Dorsolateral prefrontal cortex (tissue), 122 donors: ENCODE measurements at places on chromosomes 3 and 15. TPM values are rescaled to one million over a fixed set of nuclear protein-coding genes. Genes with fewer than 3 reads are reported as not detected.

- DNase-seq, result no peak
Measured at GRCh38 chr3:181966393-181966792, 254.7 kb downstream of the SOX2 start.

DNA sequence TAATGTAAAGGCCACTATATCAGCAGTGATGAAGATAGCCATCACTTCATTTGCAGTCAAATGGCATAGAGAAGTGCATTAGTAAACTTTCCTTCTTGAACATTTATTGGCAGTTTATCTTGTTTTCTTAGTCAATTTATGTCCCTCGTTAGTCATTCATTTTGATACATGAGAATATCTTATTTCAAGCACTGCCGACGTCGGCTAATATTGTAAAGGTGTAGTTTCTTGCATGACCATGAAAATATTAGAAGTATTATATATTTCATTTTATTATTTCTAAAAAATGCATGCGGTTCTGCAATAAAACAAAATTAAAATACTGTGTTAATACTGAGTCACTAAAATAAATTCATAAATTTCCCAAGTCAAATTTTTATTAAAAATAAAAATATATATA is 751.6 kb upstream of the ROBO1 start:
- no peak for DNase-seq

Gene AVEN
- 9.1 TPM for total RNA-seq

Gene MON1A
- 24.6 TPM for total RNA-seq

DNA sequence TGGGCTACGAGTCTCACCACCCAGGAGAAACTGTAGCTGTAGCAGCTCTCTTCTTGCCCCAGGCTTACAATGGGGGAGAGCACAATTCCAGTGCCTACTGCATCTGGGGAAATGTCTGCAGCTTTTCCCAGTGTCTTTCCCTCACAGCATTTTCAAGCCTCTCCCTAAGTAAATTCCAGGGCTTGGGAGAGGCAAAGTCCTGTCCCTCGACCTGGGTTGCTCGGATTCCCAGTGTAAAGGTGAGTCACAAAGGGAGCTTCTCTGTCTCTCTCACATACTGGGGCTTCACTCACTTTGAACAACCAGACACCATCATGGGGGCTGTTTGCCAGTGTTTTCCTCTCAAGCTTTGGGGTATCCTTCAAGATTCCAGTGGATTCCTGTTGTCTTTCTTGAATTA is 689.4 kb upstream of the NAALADL2 start:
- no peak for DNase-seq

DNA sequence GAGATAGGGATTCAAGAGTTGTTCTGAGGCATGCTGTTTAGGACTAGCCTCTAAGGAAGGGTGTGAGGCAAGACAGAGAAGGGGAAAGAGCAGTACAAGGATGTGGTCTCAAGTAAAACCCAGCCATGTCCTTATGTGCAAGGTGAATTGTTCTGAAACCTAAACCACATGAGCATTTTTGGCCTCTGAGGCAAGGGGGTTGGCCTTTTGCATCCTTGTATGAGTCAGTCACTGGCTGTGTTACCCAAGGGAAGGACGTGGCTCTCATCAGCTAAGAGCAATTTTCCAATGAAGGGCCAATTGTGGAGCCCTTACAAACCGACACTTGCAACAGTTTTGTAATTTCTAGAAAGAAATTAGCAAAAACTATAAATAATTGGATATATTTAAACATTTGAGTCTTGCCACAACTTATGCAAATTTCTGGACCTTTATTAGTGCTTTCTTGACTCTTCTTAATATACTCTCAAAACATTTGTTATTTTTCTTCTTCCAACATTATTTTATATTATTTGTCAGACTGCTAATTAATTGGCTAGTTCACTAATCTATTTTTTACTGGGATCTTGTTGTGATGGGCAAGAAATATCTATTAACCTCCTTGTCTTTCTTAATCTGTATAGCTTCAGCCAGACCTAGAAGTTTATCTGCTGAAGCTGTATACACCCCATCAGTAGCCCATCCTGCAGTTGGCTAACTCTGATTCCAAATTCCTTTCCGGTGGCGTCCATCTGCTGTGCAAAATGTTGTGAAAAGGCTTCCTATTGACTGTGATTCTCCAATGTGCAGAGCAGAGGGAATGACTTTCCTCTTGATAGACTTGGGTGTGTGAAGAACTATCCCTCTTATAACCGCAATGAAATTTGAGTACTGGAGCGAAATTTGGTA is 97.7 kb upstream of the P2RY1 start:
- no peak for DNase-seq

DNA sequence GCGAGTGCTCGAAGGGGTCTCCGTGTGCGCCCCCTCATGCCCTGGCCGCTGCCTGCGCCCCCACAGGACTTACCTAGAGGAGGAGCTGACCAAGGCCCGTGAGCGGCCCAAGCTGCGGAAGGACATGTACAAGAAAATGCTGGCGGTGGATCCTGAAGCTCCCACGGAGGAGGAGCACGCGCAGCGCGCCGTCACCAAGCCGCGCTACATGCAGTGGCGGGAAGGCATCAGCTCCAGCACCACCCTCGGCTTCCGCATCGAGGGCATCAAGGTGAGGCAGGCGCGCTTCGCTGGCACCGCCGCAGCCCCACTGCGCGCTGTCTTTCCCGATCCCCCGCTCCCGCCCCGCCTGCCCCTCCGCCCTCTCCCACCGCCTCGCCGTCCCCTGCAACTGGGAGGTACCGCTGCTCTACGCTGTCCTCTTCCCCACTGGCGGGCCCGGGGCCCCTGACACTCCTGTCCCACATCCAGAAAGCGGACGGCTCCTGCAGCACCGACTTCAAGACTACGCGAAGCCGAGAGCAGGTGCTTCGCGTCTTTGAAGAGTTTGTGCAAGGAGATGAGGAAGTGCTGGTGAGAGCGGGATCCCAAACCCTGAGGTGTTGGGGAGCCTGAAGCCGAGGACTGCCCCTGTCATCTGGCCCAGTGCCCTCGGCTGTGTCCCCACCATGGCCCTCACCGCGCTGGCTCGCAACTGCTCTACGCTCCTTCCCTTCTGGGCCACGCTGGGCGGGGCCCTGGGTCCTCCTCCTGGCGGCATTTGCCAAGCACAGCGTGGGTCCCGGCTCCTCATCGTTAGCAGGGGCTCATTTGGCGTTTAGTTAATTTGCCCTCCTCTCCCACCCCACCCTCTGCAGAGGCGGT is 8.5 kb downstream of the ITPKA start:
- no peak for DNase-seq

GRCh38 chr3:117226932-117227331 is 517.4 kb downstream of the TUSC7 start:
- DNase-seq, result no peak

GRCh38 chr15:31465083-31465955 is 138.7 kb downstream of the KLF13 start:
- DNase-seq, result no peak

- no peak for DNase-seq
Measured at GRCh38 chr3:48696601-48697000, 10.9 kb upstream of the NCKIPSD start.

DNA sequence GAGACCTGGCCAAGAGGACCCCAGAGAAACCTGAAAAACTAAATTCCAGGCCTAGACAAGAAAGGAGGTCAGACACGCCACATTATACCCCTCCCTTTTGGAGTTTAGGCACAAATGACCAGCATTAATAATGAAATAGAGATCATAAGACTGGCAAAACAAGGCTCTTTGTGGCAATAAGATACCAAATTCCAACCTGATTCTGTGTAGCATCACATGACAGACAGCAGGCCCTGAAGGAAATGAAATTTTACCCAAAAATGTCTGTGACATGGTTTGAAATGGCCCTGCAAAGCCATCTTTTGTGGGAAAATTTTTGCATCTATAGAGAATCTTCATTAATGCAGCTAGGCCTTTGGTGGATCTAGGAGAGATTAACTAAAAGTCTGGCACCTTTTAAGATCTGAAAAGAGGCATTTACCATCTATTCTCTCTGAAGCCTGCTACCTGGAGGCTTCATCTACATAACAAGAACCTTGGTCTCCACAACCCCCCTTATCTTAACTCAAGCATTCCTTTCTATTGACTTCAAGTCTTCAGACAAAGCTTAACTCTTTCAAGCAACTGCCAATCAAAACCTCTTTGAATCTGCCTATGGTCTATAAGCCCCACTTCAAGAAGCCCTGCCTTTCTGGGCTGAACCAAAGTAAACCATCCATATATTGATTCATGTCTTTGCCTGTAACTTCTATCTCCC is 8.0 kb downstream of the FAM174B start:
- DNase-seq, result no peak

DNA sequence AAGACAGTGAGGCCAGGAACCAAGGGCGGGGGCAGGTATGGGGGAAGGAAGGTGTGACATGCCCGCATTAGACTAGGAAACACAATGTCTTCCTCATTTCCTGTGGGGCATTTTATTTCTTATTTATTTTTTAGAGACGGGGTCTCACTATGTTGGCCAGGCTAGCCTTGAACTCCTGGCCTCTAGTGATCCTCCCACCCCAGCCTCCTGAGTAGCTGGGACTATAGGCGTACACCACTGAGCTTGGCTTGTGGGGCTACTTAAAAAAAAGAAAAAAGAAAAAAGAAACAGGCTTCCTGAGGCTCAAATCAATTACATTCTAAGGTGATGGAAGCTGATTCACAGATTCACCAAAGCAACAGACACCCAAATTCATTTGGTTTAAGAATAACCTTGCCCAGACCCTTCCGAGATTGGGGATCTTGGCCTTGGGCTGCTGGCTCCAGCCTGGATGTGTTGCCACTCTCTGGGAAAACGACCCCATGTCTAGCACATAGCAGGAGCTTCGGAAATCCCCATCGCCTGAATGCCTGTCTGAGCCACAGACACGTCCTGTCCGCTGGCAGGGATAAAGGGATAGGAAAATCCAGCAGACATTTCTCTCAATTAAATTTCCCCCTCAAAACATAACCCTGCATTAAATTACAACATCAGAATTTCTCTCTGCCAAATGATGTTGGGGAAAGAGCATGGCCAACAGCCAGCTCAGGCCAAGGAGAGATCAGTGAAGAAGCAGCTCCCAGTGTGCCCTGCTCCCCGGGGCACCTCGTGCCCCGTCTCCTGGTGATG is 13.0 kb downstream of the CPN2 start:
- DNase-seq, result no peak

Gene LCTL
- 0.72 TPM for total RNA-seq

Gene PDZRN3
- 46.4 TPM for total RNA-seq

Gene BCHE
- total RNA-seq, result 4.2 TPM

DNA sequence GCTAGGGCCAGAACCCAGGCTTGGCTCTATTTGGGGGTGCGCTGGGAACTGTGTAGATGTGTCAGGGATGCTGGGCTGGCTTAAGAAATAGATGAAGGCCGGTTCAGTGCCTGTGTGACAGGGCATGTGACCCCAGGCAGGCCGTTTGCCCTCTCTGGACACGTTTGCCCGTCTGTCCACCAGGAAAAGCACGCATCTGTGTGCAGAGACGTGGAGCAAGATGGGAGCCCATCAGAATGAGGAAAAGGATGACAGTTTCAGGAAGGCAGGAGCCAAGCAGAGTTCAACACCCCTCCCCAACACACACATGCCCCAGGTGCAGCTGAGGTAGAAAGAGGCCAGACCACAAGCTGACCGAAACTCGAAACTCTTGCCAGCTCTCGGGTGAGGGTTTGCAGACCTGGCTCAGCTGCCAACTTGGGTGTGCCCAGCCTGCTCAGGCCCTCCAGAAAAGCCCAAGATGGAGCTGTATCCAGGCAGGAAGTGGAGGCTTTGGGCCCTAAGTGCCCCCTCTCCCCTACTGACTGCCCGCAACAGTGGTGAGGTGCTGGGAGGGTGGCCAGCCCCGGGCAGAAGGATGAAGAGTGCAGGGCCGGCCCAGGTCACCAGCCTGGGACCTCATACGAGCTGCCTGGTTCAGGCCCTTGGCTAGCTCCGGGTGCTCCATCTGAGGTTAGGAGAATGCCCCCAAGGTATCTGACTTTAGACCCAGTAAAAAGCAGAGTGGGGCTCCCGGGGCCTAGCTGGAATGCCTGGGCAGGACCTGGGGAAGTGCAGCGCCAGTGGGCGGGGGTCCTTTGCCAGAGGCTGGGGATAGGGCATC is 10.2 kb upstream of the MESP1 start:
- DNase-seq, result no peak

DNA sequence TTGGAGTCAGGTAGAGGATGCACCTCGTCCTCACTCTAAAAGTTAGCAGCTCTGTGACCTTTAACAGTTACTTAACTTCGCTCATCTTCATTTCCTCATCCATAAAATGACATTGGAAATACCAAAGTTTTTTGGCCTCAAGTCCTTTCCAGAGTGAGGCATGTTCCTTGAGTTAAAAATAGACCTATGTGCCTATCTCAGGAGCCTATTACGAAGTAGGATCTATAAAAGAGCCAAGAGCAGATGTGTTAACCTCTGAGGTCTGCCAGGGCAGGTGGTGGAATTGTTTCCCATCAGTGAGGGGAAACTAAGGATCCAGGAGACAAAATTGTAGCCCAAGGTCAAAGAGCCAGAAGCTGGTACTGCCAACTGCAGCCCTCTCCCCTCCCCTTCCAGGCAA is 120.4 kb upstream of the EIF1B start:
- no peak for DNase-seq

Gene TRPM7
- 31.9 TPM for total RNA-seq

DNA sequence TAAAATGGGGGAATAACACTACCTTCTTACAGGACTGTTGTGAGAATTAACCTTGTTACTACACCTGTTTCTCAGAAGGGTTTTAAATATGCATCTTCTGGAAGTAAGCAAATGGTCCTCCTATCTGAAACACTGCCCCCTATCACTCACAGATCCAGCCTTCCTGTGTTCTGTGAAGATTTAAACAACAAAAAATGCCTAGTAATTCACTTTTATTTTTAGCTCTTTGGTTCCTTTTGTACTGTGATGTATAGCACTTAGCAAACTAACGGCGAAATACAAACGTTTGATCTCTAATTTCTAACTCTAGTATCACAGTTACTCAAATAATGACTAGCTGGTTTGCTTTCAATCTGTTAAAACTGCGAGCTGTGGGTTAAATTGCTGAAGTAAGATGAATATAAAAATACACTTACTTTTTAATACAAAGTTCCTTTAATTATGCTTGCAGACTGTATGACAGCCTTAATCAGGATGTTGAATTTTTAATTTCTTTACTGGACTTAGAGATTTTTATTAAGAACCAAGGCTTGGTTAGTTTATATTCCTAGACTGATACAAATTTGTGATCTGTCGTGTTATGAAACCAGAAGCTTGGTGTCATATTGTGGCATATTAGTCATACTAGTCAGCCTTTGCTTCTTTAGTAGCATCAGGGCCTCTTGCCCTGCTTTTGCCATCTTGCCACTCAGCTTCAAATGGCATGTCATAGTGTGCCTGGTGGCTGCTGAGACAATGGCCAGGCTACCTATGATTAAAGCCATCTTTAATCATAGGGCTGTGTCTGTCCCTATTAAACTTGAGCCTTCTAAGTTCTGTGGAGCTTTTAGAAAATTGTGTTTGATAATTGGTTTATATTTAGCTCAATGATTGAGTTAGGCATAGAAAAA is 9.2 kb downstream of the EIF3J start:
- no peak for DNase-seq

GRCh38 chr3:183959214-183959613 is 58.5 kb downstream of the ABCC5 start:
- no peak for DNase-seq

Gene SLC24A5
- total RNA-seq, result not detected

- DNase-seq, result no peak
Measured at GRCh38 chr3:194396859-194397756, 2.0 kb downstream of the GP5 start.
